Lower lobe of right lung (tissue), 2 donors: ENCODE measurements at places on chromosomes 5 and 9. TPM values are rescaled to one million over a fixed set of nuclear protein-coding genes. Genes with fewer than 3 reads are reported as not detected.
A peak's percentile ranks its signal among the peaks of the same experiment; 100 is the strongest.

Gene SLC36A3
- total RNA-seq = not detected

Gene ABLIM3
- total RNA-seq = 26.7 TPM

Gene CD72
- total RNA-seq = 4.5 TPM

GRCh38 chr5:1515921-1516571 is 7.7 kb downstream of the LPCAT1 start:
- DNase-seq = no peak
- H3K4me3 ChIP-seq = no peak overlapping the region
- H3K27ac ChIP-seq = peak overlapping the region; percentile 60

DNA sequence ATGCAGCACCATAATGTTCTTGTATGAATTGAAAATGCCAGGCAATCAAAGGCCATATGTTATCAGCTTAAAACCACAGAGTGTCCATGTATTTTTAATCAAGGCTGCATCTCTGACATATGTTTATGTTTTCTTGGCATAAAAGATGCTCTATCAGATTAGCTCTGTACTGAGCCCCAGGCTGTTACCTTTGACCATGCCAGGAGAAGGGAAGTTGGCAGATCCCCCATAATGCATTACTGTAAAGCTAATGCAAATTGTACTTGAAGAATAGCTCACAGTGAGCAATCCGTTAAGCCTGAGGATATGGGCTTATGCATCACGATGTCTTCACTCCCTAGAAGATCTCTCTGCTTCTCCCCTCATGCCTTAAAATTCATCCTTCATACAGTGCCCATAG is 414.4 kb downstream of the BRINP1 start:
- DNase-seq = no peak
- H3K27ac ChIP-seq = no peak overlapping the region
- no peaks in the 10 kb centered on the region for H3K27me3 ChIP-seq
- no peaks in the 10 kb centered on the region for H3K36me3 ChIP-seq
- no peak overlapping the region for H3K4me3 ChIP-seq

DNA sequence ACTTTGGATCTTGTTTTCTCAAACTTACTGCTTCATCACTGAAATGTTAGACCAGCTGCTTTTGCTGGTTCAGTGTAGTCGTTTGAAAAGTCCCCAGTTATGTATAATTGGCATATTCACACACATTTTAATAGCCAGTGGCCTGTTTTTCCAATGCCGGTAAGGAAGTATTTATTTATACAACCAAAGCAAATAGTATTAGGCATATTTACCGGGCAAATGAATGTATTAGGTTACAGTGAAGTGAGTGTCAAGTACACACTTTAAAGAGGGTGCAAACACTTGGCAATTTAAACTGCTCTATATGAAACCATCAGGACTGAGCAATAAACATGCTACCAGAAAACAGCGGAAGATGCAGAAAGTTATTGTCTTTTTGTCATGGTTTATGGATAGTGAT is 242.9 kb downstream of the MCTP1 start:
- no peaks in the 10 kb centered on the region for H3K36me3 ChIP-seq
- H3K27me3 ChIP-seq = no peaks in the 10 kb centered on the region
- H3K27ac ChIP-seq = no peak overlapping the region
- peaks cover 26% of the 10 kb centered on the region for H3K4me1 ChIP-seq
- no peak overlapping the region for H3K4me3 ChIP-seq
